ENCODE measurements at places on chromosomes 4 and X.

DNA sequence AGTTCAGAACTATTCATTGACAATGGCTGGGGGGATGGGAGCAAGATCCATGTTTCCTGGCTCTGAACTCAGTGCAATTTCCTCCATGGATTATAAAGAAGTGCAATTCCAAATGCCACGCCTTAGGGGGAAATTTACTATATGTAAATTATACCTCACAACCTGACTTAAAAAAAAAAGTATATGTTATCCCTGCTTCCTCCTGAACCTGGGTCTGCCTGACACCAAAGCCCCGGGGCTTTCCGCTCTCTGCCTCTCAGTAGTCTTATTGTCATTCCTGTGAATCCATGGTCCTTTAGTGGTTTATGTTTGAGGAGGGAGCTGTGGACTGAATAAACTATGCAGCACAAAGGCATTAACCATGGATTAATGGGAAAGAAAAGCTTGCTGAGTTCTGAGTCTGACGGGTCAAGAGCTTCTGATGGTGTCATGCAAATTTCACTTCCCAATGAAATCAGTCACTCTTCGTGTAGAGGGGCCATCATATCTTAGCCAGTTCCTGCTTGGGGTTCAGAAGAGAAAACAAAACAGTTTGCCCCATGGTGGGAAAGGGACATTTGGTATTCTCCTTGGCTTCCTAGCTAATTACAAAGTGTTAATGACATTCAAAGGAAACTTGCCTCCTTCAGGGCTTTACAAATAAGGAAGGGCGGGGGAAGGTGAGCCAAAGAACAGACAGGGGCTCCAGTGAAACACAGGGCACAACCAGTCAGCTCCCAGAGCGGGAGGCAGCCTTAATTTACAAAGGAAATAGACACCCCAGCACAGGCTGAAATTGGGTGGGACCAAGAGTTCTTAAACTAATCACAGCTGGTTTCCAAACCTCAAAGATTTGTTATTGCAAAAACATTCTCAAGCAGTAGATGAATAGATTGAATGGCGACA, 14.3 kb downstream of the FAM9C start:
- no peak for DNase-seq

DNA sequence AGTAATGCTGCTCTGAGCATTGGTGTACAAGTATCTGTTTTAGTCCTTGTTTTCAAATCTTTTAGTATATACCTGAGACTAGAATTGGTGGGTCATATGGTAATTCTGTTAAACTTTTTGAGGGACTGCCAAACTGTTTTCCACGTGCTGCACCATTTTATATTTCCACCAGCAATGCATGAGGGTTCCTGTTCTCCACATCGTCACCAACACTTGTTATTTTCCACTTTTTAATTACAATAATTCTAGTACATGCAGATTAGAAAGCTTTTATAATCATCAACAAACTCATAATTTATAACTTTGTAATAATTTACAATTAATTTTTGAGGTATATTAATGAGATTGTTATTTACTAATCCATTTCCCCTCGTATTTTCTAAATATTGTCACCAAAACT, 79.4 kb downstream of the CEP135 start:
- no peak for DNase-seq

DNA sequence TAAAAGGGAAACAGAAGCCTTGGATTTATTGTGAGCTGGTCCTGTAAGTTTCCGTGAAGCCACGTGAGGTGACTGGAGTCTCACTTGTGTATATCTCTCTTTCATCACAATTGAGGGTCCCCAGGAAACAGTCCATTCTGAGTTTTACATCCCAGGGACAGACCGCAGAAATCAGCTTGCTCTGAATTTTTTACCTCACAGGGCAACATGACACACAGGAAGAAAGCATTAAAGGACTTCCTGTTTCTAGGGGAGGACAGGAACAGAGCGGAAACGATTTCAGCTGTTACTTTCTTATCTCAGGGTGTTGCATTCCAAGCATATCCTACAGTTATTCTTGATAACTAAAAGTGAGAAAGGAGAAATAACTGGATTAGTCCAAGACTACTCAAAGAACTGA, 553.5 kb downstream of the TRAM1L1 start:
- DNase-seq = peak; percentile 38

DNA sequence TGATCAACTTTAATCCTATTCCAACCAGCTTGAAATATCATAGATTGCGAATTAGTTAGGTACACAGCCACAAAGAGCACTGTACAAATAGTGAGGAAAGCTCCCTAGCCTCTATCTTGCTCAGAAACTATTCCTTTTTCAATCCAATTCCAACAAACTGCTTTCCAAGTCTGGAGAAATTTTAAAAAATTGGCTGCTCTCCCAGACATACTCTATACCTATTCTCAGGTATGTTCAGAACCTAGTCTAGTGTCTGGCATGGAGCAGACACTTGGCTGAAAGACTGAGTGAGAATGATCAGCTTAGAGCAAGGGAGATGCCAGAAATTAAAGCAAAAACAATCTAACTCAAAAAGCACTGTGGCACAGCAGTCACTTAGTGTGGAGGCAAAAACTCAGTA, 105.9 kb downstream of the SLC10A7 start:
- DNase-seq = no peak

- DNase-seq = no peak
Measured at GRCh38 chr4:3462790-3463415, at the start of gene DOK7. Gene DOK7, plus strand, starts transcription at chr4:3463306. Its CDS starts 70 bp downstream, at chr4:3463376.

DNA sequence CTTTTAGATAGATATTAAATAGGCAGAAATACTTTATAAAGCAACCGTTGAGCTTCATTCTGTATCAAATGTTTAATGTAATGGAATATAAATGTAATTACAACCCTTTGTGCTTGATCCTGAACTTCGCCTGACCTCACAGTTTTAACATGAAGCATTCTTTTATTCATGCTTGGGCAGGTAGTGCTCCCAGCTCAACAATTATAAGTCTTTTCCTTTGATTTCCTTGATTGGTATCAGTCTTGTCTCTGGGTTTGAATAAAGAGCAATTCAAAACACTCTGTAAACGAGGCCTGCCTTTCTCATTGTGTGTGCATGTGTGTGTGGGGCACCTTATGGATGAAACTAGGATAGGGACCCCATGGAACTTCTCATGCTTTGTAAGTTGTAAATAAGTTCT, 6.8 kb downstream of the METAP1 start:
- no peak for DNase-seq

DNA sequence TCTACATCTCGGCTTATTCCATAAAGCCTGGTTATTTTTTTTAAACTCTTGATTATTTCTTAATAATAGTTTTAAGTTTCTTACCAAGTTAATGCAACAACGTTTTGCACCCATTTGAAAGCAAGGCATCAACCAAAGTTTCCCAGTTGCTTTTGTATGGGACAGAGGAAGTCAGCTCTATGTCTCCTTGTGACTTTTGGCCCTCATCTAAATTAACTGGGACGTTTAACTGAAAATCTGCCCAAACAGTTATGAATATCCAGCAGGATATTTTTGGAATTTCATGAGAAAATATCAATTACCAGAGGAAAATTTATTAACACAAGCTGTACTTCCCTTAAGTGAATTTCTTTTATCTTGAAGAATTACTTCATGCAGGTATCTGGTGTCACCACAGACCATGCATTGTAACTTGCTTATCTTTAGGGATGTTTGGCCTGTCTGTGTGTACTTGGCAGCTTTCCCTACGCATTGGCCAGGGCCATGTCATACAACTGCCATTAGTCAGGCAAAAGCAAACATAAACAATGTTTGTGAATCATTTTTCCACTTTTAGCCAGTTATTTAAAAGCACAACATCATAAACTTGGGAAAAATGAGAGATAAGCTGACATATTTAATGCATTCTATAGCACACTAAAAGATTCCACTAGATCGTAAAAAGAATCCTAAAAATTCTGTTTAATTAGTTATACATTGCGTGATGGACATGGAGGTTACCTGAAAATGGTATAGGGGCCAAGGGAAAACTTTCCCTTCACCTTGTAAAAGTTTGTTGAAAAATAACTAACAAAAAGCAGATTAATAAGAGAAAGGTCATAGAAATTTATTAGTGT, 101.4 kb upstream of the PDE5A start:
- DNase-seq = peak; percentile 92

DNA sequence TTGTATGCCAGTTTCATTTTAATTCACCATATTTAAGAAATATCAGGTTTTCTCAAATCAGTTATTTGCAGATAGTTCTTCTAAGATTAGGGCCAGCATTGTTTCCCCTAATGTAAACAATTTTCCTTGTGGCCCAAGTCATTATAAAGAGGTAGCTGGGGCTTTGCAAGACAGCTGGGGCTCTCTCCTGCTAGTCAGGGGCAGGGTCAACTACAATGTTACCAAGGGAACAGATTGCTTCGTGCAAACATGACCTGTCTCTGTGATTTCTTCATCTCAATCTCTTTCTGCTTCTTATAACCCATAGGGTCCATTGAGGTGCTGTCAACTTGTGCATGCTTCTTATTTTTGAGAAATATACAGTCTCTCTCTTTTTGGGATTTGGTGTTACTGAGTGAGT, 12.1 kb downstream of the ARMCX6 start:
- DNase-seq = no peak

DNA sequence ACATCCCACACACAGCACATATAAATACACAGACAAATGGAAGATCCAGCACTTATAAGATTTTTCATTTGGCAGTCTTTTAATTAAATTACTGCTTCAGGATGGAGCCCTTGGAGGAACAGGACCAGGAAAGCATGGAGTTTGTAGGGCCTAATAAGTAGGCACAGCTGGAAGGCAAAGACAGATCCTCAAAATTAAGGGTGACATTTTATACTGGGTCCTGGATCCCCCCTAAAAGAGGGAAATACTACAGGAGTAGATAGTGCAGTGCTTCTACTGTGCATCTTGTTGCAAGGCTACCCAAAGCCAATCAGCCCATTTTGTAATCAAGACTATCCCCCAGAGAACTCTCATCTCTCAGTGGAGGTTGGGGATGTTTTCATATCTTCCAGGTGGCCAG, 1860.7 kb upstream of the PCDH10 start:
- no peak for DNase-seq

- no peak for DNase-seq
Measured at GRCh38 chr4:42425146-42426065, 28.1 kb downstream of the SHISA3 start.

DNA sequence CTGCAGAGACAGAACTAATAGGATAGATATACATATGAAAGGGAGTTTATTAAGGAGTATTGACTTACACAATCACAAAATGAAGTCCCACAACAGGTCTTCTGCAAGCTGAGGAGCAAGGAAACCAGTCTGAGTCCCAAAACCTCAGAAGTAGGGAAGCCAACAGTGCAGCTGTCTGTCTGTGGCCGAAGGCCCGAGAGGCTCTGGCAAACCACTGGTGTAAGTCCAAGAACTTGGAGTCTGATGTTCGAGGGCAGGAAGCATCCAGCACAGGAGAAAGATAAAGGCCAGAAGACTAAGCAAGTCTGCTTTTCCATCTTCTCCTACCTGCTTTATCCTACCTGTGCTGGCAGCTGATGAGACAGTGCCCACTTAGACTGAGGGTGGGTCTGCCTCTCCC, 89.6 kb downstream of the MXRA5 start:
- no peak for DNase-seq

DNA sequence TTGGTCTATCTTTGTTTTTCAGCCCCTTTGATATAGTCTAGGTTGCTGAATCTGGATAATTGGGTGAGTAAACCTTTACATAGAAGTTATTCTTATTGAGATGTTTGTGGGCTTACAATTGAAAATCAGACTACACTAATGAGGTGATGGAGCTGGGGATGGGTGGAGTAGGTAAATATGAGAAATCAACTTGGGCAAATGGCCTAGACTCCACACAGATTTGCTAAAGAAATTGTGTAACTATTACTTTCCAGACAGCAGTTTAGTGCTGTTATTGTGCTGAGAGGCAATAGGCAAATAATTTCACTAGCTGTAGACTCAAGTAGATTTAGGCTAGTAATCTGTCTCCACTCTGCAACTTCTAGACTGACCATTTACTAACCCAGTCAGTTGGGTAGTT, 8.2 kb downstream of the DIAPH2 start:
- no peak for DNase-seq

DNA sequence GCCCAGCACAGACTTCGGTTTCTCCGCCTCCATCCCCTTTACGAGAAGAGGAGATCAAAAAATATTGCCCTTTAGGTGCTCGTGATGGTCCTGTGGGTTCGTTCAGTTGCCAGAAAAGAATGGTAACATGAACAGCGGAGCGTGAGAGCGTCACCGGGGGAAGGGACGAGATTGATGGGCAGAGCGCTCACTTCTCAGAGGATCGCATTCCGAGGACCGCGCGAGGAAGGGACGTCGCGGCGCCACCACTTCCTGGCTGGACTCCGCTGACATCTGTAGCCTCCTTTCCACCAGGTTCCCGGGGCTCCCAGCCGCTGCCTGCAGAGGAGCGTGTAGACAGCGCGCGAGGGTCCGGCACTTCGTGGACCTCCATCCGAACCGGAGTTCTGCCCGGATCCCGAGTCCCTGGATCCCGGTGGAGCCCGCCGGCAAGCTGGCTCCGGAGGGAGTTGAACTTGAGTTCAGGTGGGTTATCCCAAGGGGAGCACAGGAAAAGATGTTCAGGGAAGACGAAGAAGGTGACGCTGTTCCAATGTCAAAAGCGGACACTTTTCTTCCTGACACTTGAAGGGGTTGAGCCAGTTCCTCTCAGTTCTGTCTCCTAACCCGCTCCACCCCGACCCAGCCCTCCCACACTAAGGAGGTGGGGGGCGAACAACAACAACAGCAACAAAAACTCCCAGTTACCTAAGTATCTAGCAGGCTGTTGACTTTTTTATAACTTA, 484 bp downstream of the GALNTL6 start:
- no peak for DNase-seq

DNA sequence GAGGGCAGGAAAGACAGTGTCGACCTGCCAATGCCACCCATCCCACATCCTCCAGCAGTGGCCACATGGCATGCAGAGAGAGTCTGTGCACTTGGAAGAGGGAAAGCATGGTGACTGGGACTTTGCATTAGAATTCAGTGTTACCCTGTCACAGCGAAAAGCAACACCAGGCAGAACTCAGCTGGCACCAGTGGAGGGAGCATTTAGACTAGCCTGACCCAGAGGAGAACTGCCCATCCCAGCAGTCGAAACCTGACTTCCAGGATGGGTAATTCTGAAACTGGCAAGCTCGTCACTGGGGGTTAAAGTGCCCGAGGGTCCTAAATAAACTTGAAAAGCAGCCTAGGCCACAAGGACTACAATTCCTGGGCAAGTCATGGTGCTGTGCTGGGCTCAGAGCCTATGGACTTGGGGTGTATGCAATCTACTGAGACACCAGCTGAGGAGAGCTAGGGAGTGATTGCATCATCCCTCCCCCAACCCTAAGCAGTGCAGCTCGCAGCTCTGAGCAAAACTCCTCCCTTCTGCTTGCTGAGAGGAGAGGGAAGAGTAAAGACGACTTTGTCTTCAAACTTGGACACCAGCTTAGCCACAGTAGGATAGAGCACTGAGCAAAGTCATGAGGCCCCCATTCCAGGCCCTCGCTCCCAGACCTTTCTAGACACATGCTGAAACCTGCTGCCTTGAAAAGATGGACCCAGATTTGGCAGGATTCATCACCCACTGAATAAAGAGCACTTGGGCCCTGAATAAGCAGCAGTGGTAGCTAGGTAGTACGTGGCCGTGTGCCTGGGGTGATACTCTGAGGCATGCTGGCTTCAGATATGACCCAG, 68.8 kb downstream of the DDX60L start:
- no peak for DNase-seq

- DNase-seq = no peak
Measured at GRCh38 chr4:146389561-146389960, 132.2 kb downstream of the SLC10A7 start.
